ENCODE measurements at places on chromosomes 13 and 19.
A peak's percentile ranks its signal among the peaks of the same experiment; 100 is the strongest.

GRCh38 chr19:7657131-7657751, 11.6 kb upstream of the RETN start:
- DNase-seq, result no peak

DNA sequence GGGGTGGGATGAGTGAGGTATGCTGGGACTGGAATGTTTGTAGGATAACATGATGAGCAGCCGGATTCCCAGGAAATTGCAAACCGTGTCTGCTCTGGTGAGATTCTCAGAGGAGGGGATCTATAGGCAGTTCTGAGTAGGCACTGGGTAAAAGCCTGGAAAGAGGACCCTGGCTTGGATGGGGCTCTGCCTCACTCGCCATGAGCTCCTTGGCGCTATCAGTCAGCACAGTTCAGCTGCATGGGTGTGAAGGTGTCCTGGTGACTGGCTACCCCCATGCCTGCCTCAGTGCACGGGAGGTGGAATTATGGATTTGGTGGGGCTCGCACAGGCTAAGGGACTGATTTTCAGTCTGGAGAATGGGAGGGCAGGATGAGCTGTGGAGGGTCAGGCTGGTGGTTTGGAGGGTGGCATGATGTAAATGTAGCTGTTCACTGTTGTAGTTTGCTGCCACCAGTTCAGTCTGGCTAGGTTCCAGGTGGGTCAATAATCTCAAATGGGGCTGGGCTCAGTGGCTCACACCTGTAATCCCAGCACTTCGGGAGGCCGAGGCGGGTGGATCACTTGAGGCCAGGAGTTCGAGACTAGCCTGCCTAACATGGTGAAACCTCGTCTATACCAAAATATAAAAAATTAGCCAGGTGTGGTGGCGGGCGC, 9.2 kb upstream of the ZNF627 start:
- DNase-seq, result no peak

GRCh38 chr13:50866817-50867636, 23.5 kb upstream of the DLEU7 start:
- DNase-seq, result no peak

GRCh38 chr19:48480558-48481500, 11.7 kb downstream of the CYTH2 start:
- DNase-seq, result peak; percentile 75

DNA sequence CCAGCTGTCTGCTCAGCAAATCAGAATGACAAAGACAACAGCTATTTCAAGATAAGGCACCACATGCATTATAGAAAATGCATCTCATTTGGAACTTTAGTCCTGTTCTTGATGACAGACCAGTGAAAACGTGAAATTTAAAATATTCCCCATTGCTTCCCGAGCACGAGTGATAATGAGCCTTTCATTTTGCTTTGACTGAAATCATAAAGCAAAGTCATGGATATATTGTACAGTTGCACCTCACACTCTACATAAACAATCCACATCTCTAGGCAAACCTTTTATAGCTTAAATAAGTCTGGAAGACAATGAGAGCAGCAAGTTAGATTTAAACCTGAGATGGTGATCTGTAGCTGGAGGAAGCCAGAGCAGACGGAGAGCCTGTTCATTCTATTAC, 79.1 kb downstream of the FAM216B start:
- no peak for DNase-seq

GRCh38 chr13:95914991-95915501, 138.2 kb downstream of the UGGT2 start:
- no peak for DNase-seq

DNA sequence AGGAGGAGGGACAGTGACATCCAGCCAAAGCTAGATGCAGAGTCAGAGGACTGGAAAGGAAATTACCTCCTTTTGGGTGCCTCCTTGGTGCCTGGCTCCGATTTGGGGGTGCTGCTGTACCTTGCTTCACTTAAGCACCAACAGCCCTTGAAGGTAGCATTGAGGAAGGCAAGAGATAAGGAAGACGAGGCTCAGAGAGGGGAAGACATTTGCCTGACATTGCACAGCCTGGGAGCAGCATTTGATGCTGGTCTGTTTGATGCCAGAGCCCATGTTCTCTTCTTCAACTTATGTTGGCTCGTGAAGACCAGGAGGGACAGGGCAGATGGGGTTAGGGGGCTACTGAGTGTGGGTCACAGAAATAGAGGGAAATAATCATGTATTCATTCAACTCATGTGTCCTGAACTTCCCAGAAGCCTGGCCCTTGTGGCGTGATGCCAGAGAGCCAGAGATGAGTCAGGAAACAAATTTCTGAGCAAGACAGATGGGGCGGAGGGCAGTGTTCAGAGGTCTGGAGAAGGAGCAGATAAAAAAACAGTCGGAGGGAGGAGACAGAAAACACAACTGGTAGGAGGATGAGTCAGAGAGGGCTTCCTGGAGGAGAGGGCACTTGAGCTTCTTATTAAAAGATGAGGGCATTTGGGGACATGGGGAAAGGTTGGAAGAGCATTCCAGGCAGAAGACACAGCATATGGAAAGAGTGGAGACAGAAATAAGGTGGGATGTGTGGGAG, 3.0 kb upstream of the C19orf81 start:
- DNase-seq, result no peak

- DNase-seq, result no peak
These were observed 46.0 kb upstream of the RANBP3 start for GRCh38 chr19:6023936-6024335.

- peak; percentile 80 for DNase-seq
These were observed 1.4 kb upstream of the PRKD2 start for GRCh38 chr19:46718157-46718933.

DNA sequence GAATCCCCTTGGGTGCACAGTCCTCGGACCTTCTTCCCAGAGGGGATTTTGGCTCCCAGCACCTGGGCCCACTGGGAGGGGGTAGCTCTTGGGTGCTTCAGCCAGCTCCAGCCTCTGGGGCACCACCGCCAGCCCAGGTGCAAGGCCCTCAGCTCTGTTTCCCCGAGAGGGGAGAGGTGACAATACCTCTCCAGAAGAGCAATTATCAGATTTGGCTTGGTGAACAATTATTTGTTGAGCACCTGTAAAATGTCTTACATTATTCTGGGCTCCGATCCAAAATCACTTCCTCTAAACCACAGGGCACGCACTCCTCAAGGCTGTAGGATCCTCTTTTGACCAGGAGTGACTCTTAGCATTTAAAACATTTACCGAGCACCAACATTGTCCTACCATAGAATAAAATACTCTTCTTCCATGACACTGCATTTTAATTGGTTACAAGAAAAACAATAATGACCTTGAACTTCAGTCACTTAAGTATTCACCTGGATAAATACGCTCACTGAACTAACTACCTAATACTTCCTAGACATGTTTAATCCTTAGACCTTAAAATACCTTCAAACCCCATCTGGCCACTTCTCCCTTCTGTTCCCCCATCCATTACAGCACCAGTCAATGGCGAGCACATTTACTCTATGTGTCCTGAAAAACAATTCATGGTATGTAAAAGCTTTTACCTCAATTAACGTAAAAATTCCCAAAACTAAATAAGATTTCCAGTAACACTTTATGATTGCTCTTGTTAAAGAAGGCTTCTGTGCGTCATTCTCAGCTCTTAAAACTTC, 54.8 kb downstream of the ABCC4 start:
- DNase-seq, result no peak

- no peak for DNase-seq
These were observed 315.2 kb downstream of the NDFIP2 start for GRCh38 chr13:79796136-79796535.

- DNase-seq, result no peak
These were observed 161.4 kb downstream of the EFNB2 start for GRCh38 chr13:106373989-106374572.

DNA sequence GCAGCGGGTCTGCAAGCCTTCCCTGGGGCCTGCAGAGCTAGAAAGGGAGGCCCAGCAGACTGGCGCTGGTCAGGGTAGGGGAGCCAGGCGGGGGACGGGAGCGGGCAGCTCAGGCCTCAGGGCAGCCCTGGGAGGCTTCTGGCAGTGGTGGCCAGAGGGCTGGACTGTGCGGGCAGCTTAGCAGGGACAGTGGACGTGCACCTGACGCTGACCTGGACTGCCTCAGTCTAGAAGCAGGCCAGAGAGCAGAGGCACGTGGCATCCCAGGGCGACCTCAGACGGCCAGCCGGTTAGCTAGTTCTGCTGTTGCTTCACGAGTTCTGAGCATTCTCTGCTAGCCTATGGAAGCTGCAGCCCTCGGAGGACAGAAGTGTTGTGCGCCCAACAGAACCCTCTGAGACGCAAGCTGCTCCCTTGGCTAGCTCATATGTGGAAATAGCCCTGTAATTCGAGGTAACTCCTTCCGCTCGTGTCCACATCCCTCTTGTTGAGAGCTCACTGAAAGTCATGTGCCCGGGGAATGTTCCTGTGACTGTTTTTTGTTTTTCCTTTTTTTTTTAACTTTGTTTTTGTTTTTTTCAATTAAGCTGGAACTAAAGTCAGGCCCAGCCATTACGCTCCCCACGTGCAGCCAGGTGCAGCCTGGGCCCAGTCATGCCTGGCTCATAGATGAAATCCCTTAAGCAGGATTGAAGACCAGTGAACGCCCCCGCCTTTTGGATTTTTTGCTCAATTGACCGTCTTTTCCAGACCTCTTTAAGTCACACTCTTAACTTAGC, 1.9 kb upstream of the FAM174C start:
- no peak for DNase-seq

DNA sequence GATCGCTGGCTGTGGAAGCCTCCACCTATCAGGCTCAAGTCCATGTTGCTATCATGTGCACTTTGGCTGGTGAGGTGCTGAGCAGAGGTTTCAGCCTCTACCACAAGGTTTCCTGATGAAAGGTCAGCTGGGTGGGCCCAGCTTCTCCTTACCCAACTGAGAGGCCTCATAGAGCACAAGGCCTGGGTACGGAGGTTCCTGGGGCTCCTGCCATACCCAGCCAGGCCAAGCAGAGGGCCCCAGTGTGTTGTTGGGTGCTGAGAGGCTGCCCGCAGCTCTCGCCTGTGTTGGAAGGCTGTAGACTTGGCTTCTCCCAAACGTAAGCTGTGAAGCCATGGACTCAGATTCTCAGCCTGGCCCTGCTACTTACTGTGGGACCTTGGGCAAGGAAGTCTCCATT, 28.2 kb downstream of the ACTN4 start:
- DNase-seq, result peak; percentile 73

GRCh38 chr19:22600690-22601648, 33.2 kb upstream of the ZNF492 start:
- DNase-seq, result no peak

DNA sequence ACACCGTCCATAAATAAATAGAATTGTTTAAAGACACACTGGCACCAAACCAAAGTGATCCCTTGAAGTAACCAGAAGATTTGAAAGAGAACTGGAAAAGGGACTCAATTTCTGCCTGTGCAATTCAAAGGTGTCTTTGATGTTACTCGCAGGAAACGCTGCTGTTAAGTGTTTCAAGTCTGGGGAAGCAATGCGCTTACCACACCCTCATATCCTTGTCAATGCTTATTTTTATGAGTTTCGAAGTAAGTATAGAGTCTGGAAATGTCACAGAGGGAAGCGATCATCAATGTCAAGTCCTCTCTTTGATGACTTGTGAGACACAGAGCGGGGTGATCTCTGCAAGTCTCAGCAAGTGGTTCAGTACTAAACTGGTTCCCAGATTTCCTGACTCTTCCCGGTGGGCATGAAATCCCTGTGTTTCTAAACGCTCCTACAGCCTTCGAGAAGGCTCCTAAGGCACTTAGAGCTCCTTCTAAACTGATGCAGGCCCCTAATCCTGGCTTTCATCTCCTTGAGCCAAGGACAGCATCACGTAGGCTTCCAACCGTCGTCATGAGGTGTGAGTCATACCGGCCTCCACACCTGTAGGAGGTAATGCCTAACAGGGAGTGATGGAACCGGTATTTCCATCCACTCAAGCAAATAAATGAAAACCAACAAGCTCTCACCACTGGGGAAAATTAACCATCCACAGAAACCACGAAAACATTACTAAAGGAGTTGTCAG, 22.8 kb downstream of the SYDE1 start:
- no peak for DNase-seq

DNA sequence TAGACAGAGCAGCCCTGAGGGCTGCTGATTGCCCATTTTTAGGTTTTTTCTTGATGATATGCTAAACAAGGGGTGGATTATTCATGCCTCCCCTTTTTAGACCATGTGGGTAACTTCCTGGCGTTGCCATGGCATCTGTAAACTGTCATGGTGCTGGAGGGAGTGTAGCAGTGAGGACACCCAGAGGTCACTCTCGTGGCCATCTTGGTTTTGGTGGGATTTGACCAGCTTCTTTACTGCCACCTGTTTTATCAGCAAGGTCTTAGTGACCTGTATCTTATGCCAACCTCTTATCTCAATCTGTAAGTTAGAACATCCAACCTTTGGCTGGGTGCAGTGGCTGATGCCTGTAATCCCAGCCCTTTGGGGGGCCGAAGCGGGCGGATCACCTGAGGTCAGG, 148.0 kb downstream of the PTPRS start:
- DNase-seq, result no peak

DNA sequence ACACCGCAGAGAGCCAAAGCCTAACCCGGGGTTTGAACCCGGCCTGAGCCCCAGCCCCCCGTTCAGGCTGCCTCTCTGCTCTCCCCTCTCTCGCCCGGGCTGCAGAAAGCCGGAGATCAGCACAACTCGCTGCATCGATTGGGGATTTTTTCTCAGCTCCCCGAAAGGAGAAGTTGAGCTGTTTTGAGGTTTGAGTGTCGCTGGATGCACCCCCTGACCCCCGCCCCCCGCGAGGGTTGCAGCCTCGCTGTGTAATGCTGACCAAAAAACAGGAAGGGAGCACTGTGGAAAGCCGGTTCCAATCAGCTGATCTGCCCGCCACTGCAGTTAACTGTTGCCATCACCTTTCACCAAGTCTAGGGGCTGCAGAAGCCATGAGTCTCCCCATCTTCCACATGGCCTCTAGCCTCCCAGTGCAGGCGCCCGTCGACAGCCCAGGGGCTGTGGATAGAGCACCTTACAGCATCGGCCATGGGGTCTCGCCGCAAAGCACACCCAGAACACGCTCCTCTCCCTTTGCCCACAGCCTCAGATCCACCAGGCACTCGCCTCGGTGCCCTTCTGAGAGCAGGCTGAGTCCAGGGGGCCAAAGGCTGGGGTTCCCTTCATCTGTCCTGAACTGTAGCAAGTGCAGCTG, 34.5 kb downstream of the MYO9B start:
- peak; percentile 62 for DNase-seq

- no peak for DNase-seq
These were observed 100.3 kb downstream of the TM9SF2 start for GRCh38 chr13:99601535-99601934.

DNA sequence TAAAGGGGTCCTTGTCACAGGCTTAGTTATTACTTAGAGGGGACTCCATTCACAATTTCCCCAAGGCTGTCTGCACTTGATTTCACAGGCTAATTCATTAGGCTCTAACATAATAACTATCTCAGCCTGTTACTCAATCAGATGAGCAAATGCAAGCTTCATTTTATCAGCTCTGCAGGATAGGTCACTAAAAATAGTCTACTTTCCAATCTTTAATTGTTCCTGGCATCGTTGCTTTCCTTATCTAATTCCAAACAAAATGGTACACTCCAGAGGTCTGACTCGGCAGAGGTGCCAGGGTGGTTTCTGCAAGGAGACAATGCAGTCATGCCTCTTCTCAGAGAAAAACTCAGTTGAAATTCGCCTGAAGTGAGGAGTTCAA, 69.7 kb upstream of the SLC15A1 start:
- no peak for DNase-seq

- DNase-seq, result no peak
These were observed 1142.8 kb downstream of the PCDH9 start for GRCh38 chr13:66087269-66087710.

Data from natural killer cell treated with Interleukin-12 subunit alpha and Interleukin-12 subunit beta and Interleukin-15 and Interleukin-18, amount 100 ng/mL, for 72 hours (primary cell).